Glutamatergic neuron (in vitro differentiated cells): ENCODE measurements at places on chromosomes 11 and 22.

- peak; percentile 84 for DNase-seq
Observed at GRCh38 chr22:50620593-50621355, 7.2 kb downstream of the ARSA start.

DNA sequence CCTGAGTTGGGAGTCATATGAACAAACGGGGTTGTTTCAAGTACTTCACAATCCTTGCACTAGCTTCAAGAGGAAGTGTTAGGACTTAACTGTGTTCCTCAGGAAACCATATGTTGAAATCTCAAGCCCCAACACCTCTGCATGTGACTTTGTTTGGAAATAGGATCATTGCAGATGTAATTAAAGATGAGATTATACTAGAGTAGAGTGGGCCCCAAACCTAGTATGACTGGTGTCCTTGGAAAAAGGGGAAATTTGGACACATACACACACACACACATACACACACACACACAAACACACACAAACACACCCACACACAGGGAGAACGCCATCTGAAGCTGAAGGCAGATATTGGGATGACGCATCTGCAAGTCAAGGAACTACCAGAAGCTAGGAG is 6.4 kb upstream of the CEP295 start:
- no peak for DNase-seq

GRCh38 chr11:79219186-79220045 is 221.4 kb downstream of the TENM4 start:
- no peak for DNase-seq

- no peak for DNase-seq
Observed at GRCh38 chr11:18540207-18541009, 13.7 kb upstream of the TSG101 start.

DNA sequence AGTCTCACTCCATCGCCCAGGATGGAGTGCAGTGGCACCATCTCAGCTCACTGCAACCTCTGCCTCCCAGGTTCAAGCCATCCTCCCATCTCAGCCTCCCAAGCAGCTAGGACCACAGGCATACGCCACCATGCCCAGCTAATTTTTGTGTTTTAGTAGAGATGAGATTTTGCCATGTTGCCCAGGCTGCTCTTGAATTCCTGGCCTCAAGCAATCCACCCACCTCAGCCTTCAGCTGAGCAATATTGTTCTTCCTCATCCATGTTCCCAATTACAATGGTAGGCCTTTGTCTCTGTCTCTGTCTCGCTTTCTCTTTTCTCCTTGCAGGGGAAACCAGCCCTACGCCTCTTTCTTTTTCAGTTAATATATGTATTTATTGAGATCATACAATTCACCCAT is 10.3 kb downstream of the HSPA8 start:
- DNase-seq = no peak

DNA sequence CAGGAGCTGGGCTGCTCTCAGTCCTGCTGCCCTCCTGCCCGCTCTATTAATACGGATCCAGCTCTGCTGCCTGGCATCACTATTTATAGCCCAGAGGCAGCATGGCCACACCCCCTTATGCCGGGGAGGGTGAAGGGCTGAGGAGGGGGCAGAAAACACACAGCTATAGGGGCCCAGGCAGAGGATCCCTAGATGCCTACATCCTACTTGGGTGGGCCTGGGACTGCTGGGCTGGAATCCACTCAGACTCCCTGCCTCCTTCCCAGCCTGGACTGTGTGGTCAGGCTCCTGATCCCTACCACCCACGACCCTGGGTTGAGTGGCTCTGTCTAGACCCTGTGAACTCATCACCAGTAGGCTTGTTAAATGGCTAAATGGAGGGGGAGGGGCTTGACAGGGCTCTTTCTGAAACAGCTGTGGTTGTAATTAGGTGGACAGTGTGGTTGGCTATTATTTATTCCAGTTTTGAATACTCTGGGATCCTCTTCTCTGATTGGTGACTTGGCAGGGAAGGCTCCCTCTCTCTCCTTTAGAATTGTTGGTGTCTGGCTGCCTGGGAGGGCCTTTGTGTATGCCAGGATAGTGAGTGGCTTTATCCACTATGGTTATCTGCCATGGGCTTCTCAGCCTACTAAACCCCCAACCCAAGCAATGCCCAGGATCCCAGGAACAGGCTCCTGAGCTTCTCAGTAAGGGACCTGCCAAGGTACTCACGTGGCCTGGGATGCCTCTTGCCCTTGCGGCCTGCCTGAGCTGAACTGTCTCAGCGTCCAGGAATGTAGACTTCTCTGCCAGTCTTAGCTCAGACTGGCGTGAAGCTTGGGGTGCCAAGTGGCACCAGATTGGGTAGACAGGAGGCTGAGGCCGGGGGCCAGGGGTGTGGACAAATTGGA is 15.2 kb downstream of the PHLDB1 start:
- DNase-seq = no peak

DNA sequence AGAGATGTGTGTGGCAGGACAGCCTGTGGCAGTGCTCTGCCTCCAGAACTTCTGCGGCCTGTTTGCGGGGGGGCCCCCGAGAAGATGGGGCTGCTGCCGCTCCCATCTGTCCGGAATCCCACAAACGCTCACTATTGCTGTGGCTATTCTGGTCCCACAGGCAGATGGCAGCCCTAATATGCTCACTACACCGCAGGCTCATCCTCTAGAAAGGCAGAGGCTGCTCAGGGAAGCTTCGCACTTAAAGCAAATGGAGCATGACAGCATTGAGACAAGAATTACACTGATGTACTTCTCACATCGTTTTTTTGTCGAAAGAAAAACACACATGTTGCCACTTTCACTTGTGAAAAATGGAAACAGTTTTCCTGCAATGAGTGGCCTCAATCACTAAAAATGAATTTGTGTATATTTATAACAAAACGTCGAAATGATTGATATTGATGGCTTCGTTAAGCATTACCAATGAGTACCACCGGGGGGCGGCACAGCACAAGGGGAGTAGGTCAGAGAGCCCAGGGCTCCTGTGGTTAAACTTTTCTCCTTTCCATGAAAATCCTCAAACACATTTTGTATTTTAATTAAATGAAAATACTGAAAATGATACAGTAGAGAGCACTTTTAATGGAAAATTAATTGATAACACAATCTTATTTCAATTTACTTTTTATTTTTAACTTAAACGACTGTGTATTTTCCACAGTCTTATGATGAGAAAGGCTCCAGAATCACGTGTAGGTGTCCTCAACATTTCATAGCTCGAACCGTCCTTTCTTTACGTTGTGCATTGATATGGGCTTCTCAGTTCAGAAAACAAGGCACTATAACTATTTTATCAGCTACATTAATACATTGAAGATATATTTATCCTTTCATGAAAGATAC is 69.1 kb downstream of the CTTN start:
- DNase-seq = peak; percentile 88

- no peak for DNase-seq
Observed at GRCh38 chr11:28343304-28344233, 235.4 kb downstream of the METTL15 start.
